ENCODE measurements at places on chromosomes 6 and 20.

GRCh38 chr20:63119121-63119962, 96.6 kb downstream of the YTHDF1 start:
- DNase-seq, result peak; percentile 44

- no peak for DNase-seq
These were observed 20.9 kb upstream of the STK35 start for GRCh38 chr20:2080532-2081224.

GRCh38 chr6:139271056-139271455, 20.7 kb downstream of the TXLNB start:
- no peak for DNase-seq

GRCh38 chr6:20447581-20448132, 46.0 kb downstream of the E2F3 start:
- DNase-seq, result no peak

- no peak for DNase-seq
These were observed 127.6 kb upstream of the RUNX2 start for GRCh38 chr6:45200510-45200909.

- DNase-seq, result peak; percentile 93
These were observed 59.7 kb upstream of the SNX9 start for GRCh38 chr6:157763129-157763903.

DNA sequence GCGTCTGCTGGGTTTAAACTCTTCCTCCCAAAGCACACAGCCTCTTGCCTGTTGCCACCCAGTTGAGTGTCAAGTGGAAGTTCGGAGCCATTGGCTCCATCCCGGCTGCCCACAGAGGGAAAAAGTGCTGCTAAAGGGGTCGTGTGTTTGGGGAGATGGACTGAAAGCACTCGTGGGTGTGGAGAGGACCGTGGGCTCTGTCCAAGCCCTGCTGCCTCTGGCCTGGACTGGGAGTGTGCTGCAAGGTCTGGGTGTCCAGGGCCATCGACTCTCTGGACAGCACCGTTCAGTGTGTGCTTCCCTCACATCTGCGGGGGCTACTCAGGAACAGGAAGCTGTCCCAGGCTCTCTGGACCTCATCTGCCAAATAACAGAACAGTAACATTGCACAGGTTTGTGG, 269.3 kb downstream of the DLL1 start:
- DNase-seq, result no peak

DNA sequence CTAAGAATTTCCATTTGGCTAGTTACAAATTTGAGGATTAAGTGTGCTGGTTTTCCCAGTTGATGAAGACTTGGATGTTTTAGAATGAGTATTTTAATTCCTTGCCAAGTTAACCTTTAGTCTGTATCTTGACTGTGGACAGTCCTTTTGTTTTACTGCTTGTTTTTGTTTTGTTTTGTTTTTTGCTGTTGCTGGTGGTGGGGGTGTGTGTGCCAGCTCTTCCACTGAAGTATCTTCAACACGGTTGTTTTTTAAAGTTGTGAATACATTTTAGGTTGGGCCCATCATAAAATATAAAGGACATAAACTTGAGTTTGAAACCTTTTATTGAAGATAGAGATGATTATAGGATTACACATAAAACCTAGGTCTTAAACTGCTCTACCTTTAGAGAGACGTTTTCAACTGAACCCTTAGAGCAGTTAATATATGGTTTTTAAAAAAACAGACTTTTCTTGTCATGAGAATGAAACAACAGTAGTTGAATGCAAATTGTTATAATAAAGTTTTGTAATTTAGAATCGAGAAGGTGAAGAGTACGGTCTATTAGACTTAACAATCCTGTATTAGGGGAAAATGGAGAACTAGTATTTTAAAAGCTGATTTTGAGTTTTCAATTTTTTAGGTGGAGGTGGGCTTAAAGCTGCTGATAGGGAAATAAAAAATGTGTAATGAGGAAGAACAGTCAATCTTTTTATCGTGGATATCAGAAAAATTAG, 4.0 kb downstream of the QKI start:
- DNase-seq, result no peak

DNA sequence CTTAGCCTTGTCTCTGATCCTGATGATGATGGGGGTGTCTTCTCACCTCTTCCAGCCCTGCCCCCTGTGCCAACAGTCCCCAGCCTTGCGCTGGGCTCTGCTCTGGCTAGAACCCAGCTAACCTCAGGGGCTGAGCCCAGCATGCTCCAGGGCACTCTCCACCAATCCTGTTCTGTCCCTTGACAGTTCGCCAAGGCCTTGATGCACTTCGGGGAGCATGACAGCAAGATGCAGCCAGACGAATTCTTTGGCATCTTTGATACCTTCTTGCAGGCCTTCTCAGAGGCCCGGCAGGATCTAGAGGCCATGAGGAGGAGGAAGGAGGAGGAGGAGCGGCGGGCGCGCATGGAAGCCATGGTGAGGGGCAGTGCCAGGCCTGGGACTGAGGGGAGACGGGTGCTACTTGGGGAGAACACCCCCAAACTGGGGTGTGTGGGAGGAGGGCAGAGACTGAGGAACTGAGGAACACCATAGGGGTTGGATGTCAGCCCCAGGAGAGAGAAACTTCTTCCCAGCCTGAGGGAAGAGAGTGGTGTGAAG, 33.1 kb downstream of the MOCS1 start:
- DNase-seq, result no peak

GRCh38 chr6:126300126-126300525, 39.8 kb upstream of the CENPW start:
- DNase-seq, result no peak

DNA sequence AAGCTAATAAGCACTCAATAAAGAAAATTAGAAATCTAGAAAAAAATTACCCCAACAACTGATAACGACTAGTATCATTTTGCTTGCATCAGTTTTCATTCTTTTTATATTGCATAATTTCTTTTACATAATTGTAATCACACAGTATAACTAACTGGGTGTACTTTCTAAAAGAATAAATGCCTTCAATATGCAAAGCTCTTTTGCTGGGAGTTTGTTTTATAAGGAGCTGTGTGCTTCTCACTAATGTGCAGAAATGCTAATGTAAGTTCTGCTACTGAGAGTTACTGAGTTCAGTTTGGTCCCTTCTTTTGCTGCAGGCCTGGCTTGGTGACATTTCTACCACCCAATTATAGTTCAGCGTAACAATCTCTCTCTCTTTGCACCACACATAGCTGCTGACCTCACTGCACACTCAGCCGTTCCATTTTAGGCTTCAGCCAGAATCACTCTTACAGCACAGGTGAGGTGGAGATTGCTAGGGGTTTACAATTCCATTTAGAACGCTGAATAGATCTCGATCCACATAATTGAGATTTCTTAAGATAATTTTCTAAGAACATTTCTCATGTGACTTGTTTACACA, 20.9 kb upstream of the KLHL31 start:
- no peak for DNase-seq

GRCh38 chr6:43940393-43941087, 170.5 kb downstream of the VEGFA start:
- no peak for DNase-seq

GRCh38 chr6:36200154-36200891, 3.8 kb downstream of the BRPF3 start:
- no peak for DNase-seq

GRCh38 chr6:41920921-41921711, at the start of the genes BYSL and MED20:
BYSL (plus strand) TSS chr6:41921499; CDS start chr6:41921563, 64 bp downstream.
MED20 (minus strand) TSS chr6:41921139; CDS start chr6:41921018, 121 bp downstream.
- peak; percentile 92 for DNase-seq

GRCh38 chr20:44109951-44110361, 77.0 kb downstream of the JPH2 start:
- no peak for DNase-seq

GRCh38 chr20:54154439-54154838, 19.3 kb downstream of the CYP24A1 start:
- no peak for DNase-seq

- DNase-seq, result no peak
These were observed 1287.2 kb upstream of the CITED2 start for GRCh38 chr6:140661691-140662090.

DNA sequence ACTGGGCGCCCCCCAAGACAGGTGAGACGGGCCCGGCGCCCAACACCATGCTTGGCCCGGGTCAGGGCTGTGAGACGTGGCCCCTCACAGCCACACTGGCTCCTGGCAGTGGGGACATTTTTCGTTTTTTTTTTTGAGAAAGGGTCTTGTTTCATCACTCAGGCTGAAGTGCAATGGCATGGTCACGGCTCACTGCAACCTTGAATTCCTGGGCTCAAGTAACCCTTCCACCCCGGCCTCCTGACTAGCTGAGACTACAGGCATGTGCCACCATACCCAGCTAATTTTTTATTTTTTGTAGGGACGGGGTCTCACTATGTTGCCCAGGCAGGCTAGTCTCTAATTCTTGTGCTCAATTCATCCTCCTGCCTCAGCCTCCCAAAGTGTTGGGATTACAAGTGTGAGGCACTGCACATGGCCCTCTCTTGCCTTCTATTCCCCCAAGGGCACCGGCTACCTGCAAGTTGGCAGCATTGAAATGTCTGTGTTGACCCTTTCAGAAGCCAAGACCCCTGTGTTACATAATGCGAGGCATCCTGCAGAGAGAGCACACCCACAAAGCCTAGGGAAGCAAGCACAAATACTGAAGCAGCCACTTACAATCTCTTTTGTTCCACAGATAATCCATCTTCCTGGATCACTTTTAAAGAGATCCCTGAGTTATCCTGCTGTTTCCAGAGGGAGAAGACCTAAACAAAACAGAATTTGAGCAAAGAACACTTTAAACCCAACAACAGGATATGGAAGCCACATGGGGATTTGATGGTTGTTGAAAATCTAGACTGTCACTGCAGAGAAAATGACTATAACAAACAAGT, 57.5 kb upstream of the SLC4A11 start:
- DNase-seq, result no peak

- DNase-seq, result no peak
These were observed 42.3 kb upstream of the CST7 start for GRCh38 chr20:24906806-24907205.
